ENCODE measurements at places on chromosomes 1 and 21.
A peak's percentile ranks its signal among the peaks of the same experiment; 100 is the strongest.

DNA sequence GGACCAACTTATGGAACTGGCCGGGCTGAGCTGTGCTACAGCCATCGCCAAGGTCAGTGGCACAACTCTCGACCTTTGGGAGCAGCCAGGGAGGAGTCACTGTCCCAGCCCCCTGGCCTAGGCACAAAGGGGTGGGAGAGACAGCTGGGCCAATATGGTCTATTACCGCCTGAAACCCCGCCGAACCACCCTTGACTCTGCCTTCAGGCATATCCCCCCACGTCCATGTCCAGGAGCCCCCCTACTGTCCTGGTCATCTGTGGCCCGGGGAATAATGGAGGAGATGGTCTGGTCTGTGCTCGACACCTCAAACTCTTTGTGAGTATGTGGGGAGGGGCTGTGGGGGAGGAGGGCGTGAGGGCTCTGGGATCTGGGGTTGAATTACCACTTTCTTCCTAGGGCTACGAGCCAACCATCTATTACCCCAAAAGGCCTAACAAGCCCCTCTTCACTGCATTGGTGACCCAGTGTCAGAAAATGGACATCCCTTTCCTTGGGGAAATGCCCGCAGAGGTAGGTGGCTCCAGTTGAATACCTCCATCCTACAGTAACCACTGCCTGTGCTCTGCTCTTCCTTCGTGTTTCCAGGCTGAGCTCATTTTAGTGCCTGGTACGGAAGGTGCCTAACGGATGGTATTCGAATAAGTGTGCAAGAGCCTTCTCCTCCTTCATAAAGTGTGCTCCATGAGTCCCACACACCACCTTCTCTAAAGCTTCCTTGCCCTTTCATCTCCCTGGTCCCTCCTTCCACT is 758 bp downstream of the NAXE start:
- no peak for DNase-seq

DNA sequence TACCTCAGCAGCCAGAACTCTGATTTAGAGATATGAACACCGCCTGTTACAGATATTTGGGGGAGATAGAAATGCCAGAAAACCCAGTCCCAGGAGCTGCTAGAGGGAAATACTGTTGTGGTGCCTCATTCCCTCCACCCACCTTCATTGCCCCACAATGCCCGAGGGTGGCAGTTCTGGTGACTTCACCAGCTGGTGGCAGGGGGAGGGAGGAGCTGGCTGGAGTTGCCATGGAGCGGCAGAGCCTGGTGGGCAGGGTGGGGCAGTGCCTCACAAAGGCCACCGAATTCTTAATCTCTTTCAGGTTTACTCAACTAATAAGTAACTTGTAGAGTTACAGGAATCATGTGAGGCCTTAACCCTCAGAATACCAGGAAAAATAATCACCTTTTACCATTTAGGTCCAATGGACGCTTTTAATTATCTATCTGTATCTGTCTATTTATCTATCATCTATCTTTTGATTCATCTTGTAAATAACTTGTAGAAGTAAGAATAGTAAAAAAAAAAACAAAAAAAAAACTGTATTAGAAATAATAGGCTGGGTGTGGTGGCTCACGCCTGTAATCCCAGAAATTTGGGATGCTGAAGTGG is 11.7 kb upstream of the S100A11 start:
- peak; percentile 41 for DNase-seq

GRCh38 chr1:92657701-92658100 is 127.2 kb downstream of the EVI5 start:
- no peak for DNase-seq

- no peak for DNase-seq
Measured at GRCh38 chr1:14597343-14598006, 1.0 kb upstream of the KAZN start.

DNA sequence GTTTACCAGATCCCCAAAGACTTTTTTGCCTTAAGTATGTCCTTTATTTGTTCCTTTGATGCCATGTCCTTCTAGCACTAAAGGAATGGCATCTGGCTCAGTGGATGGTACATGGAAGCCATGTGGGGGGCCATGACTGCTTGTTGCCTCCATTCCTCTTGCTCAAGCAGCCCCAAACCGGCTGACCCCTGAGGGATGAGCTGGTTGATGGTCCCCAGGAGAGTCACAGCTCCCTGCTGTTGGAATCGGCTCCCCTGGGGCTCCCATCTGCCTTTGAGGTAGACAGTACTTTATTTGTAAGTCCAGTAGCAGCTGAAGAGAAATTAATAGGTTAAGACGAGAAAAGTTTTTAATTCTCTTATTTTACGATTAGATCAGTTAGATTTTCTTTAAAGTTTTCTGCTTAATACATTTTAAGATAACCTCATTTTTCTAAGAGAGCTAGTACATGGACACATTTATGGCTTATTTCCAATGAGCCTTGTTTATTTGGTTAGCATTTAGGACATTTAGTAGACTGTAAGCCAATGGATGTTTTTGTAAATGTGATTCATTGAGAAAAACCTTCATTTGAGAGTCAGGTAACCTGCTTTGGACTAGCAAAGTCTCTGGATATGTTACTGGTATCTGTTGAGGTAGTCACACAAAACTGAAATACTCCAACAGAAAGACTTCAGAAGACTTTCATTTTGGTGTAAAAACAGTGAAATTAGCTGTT is 88.2 kb downstream of the CAMTA1 start:
- DNase-seq = no peak
